ENCODE measurements at places on chromosomes 7 and 10.

DNA sequence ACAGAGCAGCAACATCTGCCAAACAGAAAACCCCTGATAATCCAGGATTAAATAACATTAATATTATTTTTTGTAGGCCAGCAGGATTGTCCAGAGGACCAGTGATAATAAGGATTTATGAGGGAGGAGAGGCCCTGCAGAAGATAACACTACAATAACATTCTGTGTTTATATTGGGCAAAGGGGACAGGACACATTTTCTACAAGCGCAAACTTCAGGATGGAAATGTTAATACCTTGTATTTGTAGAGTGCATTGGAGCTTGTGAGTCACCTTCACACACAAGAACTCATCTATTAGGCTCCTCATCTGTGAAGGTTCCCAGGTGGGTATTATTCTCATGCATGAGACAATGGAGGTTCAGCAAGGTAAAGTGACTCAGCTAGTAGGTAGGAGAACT lies 51.0 kb downstream of the BAMBI start:
- no peak for DNase-seq

GRCh38 chr7:84744385-84744784 lies 442.5 kb downstream of the SEMA3D start:
- DNase-seq: no peak

DNA sequence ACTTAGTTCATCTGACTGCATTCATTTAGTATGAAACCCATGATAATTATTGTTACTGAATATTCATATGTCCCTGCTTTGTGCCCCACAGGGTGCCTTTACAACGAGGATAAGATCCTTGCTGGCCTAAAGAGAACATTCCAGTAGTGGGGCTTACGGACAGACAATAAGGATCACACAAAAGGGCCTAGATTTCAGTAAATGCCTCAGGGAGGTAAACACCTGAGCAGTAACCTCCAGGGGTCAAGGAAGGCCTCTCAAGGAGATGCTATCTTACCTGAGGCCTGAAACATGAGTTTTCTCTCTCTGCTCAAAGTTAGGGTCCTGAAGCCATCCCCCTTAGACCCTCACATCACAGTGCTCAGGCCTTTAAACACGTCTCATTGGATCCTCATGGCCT lies 228.7 kb downstream of the TCF7L2 start:
- DNase-seq: no peak

DNA sequence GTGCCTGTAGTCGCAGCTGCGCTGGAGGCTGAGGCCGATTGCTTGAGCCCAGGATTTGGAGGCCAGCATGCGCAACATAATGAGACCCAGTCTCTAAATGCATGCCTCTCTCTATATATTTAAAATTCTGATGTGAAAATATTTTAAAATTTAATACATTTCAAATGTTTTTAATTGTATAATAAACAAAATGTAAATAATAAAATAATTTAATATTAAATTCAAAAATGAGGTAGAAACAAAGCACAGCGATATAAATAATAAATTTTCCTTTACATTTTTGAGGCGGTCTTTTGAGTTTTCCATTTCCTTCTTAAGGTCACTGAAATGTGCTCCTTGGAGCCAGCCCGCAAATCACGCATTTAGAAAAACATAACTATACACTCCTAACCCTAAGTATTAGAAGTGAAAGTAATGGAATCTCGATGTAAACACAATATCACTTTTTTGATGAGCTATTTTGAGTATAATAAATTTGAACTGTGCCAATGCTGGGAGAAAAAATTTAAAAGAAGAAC lies 523 bp upstream of the CDK1 start:
- no peak for DNase-seq

- no peak for DNase-seq
Measured at GRCh38 chr10:23199768-23200511, 7.8 kb downstream of the PTF1A start.

GRCh38 chr7:106597751-106598546 lies 63.0 kb downstream of the CCDC71L start:
- DNase-seq: no peak

GRCh38 chr10:3400348-3400747 lies 227.8 kb upstream of the PITRM1 start:
- DNase-seq: no peak

- no peak for DNase-seq
Measured at GRCh38 chr7:135670179-135670578, 7.9 kb downstream of the STMP1 start.

Data from stimulated activated CD8-positive, alpha-beta memory T cell treated with anti-CD3 and anti-CD28 coated beads, Interleukin-15, amount 100 ng/mL, for 24 hours (primary cell).